ENCODE measurements at places on chromosomes 1 and 21.

- DNase-seq = no peak
Observed at GRCh38 chr1:109687641-109688499, at the start of gene GSTM1. Gene GSTM1, plus strand, starts transcription at chr1:109687817. Its CDS starts 57 bp downstream, at chr1:109687874.

- DNase-seq = no peak
Observed at GRCh38 chr1:233791721-233792120, 112.8 kb upstream of the SLC35F3 start.

DNA sequence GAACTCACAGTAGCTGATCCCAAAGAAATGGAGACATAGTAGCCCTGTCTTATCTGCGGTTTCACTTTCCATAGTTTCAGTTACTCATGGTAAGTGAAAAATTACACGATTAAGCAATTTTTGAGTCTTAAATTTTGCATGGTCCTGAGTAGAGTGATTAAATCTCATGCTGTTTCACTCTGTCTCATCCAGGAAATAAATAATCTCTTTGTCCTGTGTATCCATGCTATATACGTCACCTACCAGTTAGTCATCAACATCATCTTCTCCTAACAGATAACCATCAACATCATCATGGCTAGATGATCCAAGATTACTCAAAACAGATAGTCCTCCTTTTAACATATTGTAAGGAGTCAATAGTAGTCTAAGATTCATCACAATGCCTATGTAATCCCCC is 1589.3 kb downstream of the BRINP3 start:
- DNase-seq = no peak

DNA sequence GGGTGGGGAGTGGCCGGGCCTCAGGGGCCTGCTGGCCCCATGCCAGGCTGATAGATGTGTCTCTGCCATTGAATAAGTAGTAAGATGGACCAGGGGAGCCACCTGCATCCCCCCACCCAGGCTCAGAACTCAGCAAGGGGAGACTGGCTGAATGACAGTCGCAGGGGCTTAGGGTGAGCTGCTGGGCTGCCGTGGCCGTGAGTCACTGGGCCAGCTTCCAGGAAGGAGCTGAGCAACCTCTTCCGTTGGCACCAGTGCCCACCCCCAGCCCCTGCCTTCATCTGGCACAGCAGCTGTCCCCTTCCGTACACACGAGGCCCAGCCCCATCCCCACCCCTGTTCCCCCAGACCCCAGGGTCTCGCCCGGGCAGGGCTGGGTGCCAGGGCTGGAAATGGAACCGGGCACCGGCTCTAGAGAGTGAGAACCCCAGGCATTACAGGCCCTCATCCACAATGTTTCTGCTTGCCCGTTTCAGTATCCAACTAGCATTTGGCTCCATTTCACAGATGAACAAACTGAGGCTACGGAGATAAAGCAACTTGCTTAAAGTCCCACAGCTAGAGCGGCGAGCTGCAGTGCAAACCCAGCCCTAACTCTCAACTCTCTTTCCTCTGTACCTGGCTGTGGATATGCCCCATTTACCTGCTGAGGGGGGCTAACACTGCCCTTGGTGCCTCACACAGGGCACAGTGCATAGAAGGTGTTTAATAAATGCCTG is 10.2 kb downstream of the WNT4 start:
- no peak for DNase-seq

Measured in type B pancreatic cell (in vitro differentiated cells).